Activated CD8-positive, alpha-beta memory T cell treated with anti-CD3 and anti-CD28 coated beads, Interleukin-2, amount 10 ng/mL, durations not matched to agents 7 days and 5 days (primary cell): ENCODE measurements at places on chromosomes 1 and 21.

DNA sequence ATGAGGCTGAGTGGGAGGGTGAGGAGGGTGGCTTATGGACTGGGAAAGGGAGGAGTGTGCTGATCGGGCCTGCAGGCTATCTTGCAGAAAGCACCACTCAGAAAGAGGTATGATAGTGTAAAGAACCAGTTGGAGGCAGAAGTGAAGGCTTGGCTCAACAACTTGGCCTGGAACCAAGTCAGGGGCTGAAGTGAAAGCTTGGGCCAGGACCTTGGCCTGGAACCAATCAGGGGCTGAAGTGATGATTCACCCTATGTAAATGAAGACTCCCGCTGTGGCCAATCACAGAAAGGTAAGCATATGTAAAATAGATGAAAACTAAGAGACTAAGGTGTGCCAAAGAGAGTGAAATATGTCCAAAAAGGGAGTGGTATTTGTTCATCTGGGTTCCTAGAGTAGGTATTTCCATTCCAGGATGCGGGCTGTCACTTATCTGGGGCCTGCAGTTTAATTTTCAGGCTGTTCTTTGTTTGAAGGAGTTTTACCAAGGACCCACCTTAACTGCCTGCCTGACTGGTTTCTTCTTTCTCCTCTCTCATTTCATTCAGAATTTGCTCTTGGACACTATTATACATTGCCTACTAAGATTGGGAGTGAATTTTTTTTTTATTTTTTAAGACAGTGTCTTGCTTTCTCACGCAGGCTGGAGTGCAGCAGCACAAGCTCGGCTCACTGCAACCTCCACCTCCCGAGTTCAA lies 5.1 kb upstream of the RFX5 start:
- no peak for DNase-seq
- H3K36me3 ChIP-seq = peaks cover 15% of the 10 kb centered on the region
- no peak overlapping the region for H3K27ac ChIP-seq
- no peak overlapping the region for H3K4me3 ChIP-seq
- H3K27me3 ChIP-seq = peaks cover 3% of the 10 kb centered on the region
- H3K4me1 ChIP-seq = peaks cover 14% of the 10 kb centered on the region

GRCh38 chr1:201212461-201213055 lies 21.9 kb downstream of the IGFN1 start:
- no peaks in the 10 kb centered on the region for H3K36me3 ChIP-seq
- H3K27ac ChIP-seq = no peak overlapping the region
- no peaks in the 10 kb centered on the region for H3K4me1 ChIP-seq
- H3K27me3 ChIP-seq = peaks cover 12% of the 10 kb centered on the region
- no peak overlapping the region for H3K4me3 ChIP-seq
- no peak for DNase-seq

DNA sequence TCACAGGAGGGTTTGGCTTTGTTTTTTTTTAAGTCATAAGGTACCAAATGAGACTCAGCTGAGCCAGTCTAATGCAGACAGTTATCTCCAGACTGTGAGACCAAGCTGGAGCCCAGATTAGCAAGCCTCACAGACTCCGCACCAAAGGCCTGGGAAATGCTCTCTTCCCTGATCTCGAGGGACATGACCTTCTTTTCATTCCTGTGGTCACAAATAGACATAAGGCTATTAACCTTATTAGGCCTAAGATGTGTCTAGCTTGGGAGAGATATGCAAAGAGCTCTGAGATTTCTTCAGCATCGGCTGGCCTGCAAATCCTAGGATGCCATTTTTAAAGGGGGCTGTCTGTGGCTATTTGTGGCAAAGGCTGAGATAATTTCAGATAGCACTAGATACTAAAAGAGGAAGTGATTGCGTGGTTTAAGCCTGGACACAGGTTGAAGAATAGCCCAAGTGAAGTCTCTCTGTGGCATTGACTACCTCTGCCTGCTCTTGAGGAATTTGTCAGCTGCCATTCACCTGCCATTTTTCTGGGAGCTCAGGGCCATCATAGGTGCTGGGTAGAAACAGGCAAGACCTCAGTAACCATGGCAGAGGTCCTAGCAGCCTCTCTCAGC lies 301.3 kb downstream of the SIPA1L2 start:
- H3K27ac ChIP-seq = no peak overlapping the region
- no peaks in the 10 kb centered on the region for H3K36me3 ChIP-seq
- DNase-seq = no peak
- H3K4me1 ChIP-seq = no peaks in the 10 kb centered on the region
- no peak overlapping the region for H3K4me3 ChIP-seq

DNA sequence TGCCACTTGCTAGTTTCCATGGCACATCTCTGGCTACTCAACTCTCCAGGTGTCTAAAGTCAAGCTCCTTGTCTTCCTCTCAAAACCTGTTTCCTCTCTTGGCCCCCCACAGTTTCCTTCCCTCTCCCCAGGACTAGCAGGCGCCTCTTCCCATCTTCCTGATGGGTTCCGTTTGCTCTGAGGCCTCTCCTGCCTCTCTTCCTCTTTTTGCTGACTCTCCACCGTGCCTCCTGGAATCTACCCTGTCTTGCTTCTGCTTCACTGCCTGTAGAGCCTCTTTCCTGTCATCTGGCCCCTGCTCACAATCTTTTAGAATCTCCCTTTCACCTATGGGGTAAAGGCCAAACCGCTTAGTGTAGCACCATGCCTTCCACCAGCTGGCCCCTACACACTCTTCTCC lies 21.8 kb upstream of the LHX4 start:
- peaks cover 15% of the 10 kb centered on the region for H3K27me3 ChIP-seq
- no peak overlapping the region for H3K4me3 ChIP-seq
- no peaks in the 10 kb centered on the region for H3K36me3 ChIP-seq
- DNase-seq = no peak
- peaks cover 2% of the 10 kb centered on the region for H3K4me1 ChIP-seq
- no peak overlapping the region for H3K27ac ChIP-seq

- DNase-seq = no peak
- H3K4me3 ChIP-seq = no peak overlapping the region
- H3K27me3 ChIP-seq = no peaks in the 10 kb centered on the region
- no peak overlapping the region for H3K27ac ChIP-seq
- H3K36me3 ChIP-seq = peaks cover 3% of the 10 kb centered on the region
Observed at GRCh38 chr1:194227161-194227560, 1040.7 kb upstream of the B3GALT2 start.

- peaks cover 27% of the 10 kb centered on the region for H3K4me1 ChIP-seq
- peak; percentile 42 for DNase-seq
Observed at GRCh38 chr1:61254634-61255357, 172.4 kb downstream of the NFIA start.

DNA sequence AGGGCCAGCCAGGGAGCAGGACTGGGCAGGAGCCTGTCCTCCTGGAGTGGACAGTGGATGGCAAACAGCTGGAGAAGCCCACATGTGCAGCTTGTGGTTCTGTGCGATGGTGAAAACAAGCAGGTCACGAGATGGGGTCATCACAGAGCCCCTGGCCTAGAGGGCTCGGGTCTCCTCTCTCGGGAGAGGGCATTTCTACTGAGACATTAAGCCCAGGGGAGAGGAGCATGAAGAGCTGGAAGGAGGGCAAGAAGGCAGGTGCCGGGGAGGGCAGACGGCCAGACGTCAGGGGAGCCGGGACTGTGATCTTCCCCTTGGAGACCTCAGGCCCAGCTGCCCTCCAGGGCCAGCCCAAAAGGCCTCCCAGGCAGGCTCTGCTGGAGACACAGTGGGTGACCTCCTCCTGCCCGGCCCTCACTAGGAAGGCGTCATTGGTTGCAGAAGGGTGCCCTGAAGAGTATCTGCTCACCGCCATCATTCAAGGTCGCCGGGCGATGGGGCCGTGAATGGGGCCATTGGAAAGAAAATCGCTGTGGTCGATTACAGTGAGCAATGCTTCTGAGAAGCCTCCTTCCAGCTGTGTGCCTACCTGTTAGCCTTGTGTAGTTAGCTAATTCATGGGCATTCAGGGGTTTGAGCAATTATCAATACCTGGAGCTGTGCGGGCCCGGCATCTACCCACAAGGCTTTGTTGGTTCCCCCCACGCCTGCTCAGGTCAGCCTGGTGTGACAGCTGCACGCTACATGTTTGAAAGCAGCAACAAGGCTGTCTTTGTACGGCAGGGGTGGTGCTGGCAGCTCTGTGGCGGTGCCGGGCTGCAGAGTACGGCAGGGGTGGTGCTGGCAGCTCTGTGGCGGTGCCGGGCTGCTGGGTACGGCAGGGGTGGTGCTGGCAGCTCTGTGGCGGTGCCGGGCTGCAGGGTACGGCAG lies 72.3 kb upstream of the ACTRT2 start:
- no peaks in the 10 kb centered on the region for H3K4me1 ChIP-seq
- no peaks in the 10 kb centered on the region for H3K27me3 ChIP-seq
- no peaks in the 10 kb centered on the region for H3K36me3 ChIP-seq
- no peak for DNase-seq
- no peak overlapping the region for H3K4me3 ChIP-seq

GRCh38 chr21:34956416-34957316 lies 92.4 kb downstream of the RUNX1 start:
- peaks cover 26% of the 10 kb centered on the region for H3K36me3 ChIP-seq
- H3K27me3 ChIP-seq = no peaks in the 10 kb centered on the region
- H3K4me3 ChIP-seq = no peak overlapping the region
- DNase-seq = no peak
- peak overlapping the region; percentile 12 for H3K27ac ChIP-seq

- no peak overlapping the region for H3K27ac ChIP-seq
- no peak overlapping the region for H3K4me3 ChIP-seq
- DNase-seq = no peak
Observed at GRCh38 chr1:49104575-49104974, 327.9 kb upstream of the BEND5 start.

DNA sequence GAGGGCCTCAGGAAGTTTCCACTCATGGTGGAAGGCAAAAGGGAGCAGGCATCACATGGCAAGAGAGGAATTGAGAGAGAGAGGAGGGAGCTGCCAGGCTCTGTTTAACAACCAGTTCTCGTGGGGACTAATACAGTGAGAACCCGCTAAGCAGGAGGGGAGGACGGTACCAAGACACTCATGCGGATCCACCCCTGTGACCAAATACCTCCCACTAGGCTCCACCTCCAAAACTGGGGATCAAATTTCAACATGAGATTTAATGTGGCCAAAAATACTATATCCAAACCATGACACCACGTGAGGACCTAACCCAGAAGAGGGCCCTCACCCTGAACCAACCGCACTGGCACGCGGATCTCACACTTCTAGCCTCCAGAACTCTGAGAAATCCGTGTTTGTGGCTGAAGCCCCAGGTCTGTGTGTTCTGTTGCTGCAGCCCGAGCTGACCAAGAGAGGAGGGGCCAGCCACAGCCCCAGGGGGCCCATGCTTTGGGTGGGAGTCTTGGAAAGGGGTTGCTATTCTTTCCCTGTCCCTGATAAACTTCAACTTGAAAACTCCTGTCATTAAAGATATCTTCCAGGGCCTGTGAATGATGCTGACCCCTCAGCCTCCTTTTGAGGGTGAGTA lies 32.0 kb downstream of the TRIM67 start:
- no peak overlapping the region for H3K27ac ChIP-seq
- DNase-seq = no peak
- H3K27me3 ChIP-seq = peaks cover 14% of the 10 kb centered on the region
- no peak overlapping the region for H3K4me3 ChIP-seq
- H3K4me1 ChIP-seq = no peaks in the 10 kb centered on the region
- H3K36me3 ChIP-seq = no peaks in the 10 kb centered on the region

GRCh38 chr1:34376531-34376930 lies 199.8 kb downstream of the C1orf94 start:
- H3K36me3 ChIP-seq = no peaks in the 10 kb centered on the region
- H3K4me1 ChIP-seq = no peaks in the 10 kb centered on the region
- no peak overlapping the region for H3K4me3 ChIP-seq
- no peak for DNase-seq

DNA sequence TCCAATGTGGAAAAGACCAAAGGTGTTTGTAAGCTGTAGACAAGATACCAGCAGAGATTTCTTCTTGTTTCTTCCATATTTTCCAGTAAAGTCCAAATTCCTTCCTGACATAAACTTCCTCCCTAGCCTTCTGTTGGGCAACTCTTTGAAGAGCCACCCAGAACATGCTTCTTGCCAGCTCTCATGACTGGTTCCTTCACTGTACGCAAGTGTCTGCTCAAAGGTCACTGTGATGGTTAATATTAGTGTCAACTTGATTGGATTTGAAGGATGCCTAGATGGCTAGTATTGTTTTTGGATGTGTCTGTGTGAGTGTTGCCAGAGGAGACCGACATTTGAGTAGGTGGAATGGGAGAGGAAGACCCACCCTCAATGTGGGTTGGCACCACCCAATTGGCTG lies 416.6 kb upstream of the RUNX1 start:
- no peaks in the 10 kb centered on the region for H3K36me3 ChIP-seq
- peaks cover 6% of the 10 kb centered on the region for H3K27me3 ChIP-seq
- no peak overlapping the region for H3K27ac ChIP-seq
- no peaks in the 10 kb centered on the region for H3K4me1 ChIP-seq
- DNase-seq = no peak

DNA sequence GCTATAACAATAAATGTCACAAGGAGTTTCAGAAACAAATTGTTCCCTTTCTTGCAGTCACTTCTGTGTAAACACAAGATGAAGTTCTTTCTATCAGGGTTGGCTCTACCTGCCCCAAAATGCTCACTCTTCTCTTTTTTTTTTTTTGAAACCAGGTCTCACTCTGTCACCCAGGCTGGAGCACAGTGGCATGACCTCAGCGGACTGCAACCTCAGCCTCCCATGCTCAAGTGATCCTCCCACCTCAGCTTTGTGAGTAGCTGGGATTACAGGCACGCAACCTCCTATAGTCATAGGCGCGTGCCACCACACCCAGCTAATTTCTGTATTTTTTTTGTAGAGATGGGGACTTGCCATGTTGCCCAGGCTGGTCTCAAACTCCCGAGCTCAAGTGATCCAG lies 10.5 kb upstream of the CTNNBIP1 start:
- no peaks in the 10 kb centered on the region for H3K36me3 ChIP-seq
- no peaks in the 10 kb centered on the region for H3K27me3 ChIP-seq
- H3K4me3 ChIP-seq = no peak overlapping the region
- peaks cover 8% of the 10 kb centered on the region for H3K4me1 ChIP-seq

DNA sequence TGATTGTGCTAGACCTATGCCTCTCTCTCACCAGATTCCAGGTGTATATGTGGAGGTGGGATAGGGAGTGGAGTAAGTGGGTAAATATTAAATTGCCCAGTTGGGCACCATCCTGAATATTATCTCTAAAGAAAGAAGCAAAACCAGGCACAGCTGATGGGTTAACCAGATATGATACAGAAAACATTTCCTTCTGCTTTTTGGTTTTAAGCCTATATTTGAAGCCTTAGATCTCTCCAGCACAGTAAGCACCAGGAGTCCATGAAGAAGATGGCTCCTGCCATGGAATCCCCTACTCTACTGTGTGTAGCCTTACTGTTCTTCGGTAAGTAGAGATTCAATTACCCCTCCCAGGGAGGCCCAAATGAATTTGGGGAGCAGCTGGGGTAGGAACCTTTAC lies at the start of gene FCER1A:
Gene FCER1A, plus strand, starts transcription at position 242 of the 400 bp plus-strand sequence. Its CDS starts 29 bp downstream, at position 271.
- no peaks in the 10 kb centered on the region for H3K4me1 ChIP-seq
- no peaks in the 10 kb centered on the region for H3K36me3 ChIP-seq
- no peak within 1 kb of the TSS for H3K27ac ChIP-seq
- H3K4me3 ChIP-seq = no peak within 1 kb of the TSS
